ENCODE measurements at places on chromosomes 4 and X.

- peak; percentile 5 for DNase-seq
These were observed 1.4 kb downstream of the CXXC4 start for GRCh38 chr4:104493081-104493831.

DNA sequence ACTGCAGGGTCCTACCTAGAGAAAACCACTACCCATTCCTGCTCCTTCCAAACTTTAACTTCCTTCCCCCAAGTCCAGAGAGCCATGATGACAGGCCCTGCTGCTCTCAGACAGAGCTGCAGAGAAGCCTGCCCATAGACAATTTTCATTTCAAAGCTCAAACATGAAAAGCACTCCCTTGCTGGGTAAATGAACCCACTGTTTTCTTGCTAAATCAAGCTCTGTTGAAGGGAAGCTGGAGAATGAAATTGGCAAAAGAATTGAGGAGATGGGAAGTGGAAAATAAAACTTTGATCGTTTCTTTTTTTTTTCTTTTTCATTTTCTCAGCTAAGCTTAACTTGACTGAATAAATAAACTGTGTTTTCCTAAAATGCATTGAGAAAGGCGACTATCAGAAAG lies 331.1 kb upstream of the CPEB2 start:
- no peak for DNase-seq

GRCh38 chrX:107716118-107716684 lies 59.4 kb downstream of the TSC22D3 start:
- DNase-seq, result peak; percentile 28

DNA sequence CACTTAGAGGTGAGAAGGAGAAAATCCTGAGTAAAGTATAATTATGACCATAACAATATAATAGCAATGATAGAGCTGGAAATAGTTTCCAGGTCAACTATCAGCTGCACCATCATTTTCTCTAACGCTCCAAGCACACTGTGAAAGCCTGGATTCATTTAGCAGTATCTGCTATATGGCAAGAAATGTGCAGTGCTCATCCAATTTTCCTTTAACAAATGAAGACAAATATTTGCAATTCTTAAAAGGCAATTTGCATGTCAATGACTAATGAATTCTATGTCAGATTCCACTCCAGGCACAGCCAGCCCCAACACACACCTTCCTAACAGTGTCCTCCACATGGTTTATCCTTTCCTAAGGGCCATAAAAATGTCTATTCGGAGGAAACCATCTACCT lies 12.7 kb downstream of the PRSS12 start:
- DNase-seq, result no peak

GRCh38 chr4:128544272-128544671 lies 256.7 kb upstream of the PGRMC2 start:
- DNase-seq, result no peak

GRCh38 chrX:109732017-109732801 lies 848 bp downstream of the ACSL4 start:
- DNase-seq, result no peak
